Inflammatory macrophage treated with lipopolysaccharide for 1 hour (primary cell): ENCODE measurements at places on chromosomes 13 and 19.

DNA sequence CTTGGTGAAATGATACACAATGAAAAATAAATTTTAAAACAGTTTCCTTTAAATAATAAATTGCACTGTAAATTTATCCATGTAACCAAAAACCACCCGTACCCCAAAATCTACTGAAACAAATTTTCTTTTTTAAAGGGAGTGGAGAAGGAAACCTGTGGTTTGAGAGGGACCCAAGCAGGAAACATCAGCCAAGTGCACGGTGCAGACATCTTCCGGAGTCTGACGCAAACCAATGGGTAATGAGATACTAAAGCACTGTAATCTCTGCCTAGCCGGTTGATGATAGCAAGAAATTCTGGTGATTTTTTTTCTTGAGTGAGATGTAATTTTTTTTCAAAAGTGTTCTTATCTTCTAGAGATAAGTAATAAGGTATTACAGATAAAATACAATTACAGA, 115.4 kb downstream of the ABCC4 start:
- peak; percentile 15 for DNase-seq

DNA sequence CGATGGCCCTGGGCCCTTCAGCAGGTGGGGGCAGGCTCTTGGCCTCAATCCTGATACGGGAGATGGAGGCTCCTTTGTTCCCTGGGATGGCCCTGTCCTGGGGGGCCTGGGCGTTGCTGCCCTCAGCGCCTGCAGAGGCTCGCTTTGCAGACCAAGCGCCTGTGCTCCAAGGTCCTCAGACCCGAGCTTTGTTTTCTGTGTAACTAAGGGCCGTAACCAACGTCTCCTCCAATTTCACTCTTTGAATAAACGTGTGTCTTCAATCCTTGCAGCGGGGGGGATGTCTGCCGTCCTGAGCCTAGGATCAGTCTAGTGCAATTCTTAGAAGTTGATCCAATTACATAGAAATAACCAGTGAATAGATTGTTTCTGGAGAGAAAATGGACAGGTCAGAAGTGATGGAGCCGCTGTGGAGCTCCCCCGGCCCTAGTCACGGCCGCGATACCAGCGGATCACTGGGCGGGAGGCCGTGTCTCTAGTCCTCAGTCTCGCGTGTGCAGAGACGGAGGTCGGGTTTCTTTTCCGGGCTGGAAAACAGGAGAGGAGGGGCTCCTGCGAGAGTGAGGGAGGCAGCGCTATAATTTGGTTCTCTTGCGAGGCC, 5.3 kb downstream of the PTBP1 start:
- DNase-seq: no peak

- peak; percentile 31 for DNase-seq
These were observed 2.0 kb downstream of the PTBP1 start for GRCh38 chr19:799076-799881.

DNA sequence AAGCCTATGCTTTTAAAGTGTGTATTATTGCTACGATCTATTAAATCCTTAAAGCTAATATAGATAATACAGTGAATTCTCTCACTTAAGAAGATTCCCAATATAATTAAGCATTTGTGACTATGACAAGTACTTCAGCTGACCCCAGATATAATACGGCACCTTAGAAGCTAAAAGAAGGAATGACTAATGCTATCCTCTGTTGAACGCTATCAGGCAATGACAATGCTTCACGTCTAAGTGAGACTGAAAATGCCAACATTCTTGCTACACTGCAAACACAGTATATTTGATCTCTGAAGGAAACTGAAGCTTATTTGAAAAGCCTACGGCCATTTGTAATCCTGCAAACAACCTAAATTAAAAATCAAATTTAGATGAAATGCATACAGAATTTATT, 19.7 kb downstream of the VWA8 start:
- DNase-seq: no peak

- DNase-seq: peak; percentile 92
These were observed 16.5 kb downstream of the VASP start for GRCh38 chr19:45523642-45524256.

GRCh38 chr13:79346300-79346914, 59.6 kb downstream of the RBM26 start:
- no peak for DNase-seq

GRCh38 chr13:27403203-27403678, 21.2 kb upstream of the GTF3A start:
- no peak for DNase-seq

GRCh38 chr13:44317752-44318151, 55.9 kb upstream of the SERP2 start:
- no peak for DNase-seq

- DNase-seq: no peak
These were observed 131.4 kb downstream of the TNFRSF19 start for GRCh38 chr13:23701636-23702035.

DNA sequence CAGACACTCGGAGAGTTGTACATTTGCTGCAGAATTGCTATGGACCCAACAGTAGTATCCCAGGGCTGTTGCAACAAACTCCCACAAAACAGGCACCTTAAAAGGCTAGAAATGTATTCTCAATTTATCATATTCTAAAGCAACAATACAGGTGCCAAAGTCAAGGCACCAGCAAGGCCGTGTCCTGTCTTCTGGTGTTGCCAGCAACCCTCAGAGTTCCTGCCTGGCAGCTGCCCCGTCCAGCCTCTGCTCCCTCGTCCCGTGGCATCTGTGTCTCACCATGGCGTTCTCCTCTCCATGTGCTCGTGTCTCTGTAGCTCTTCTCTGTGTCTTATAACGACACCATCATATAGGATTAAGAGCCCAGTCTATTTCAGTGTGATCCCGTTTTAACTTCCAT, 67.7 kb upstream of the ARGLU1 start:
- no peak for DNase-seq

DNA sequence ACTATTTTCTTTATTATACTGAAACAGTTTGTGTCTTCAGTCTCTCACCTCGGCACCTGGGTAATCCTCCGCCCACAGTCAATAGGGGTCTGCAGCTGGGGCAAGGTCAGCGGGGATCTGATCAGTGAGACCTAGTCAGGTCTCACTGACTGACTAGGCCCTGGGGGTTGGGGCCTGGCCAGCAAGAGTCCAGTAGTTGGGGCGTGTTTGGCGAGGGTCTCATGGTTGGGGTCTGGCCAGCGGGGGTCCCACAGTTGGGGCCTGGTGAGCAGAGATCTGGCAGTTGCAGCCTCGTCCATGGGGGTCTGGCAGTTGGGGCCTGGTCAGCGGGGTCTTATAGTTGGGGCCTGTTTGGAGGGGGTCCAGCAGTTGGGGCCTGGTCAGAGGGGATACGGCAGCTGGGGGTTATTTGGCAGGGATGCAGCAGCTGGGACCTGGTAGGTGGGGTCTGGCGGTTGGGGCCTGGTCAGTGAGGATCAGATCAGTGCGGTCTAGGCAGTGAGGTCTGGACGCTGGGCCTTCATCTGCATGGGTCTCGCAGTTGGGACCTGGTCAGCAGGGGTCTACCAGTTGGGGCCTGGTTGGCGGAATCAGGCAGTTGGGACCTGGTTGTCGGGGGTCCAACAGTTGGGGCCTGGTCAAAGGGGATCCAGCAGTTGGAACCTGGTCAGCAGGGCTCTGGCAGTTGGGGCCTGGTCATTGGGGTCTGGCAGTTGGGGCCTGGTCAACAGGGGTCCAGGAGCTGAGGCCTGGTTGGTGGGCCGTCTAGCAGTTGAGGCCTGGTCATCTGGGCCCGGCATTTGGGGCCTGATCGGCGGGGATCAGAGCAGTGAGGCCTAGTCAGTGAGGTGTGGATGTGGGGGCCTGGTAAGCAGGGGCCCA, 61.1 kb upstream of the TPM4 start:
- DNase-seq: no peak

GRCh38 chr13:26456650-26457049, 100.8 kb upstream of the WASF3 start:
- DNase-seq: no peak

DNA sequence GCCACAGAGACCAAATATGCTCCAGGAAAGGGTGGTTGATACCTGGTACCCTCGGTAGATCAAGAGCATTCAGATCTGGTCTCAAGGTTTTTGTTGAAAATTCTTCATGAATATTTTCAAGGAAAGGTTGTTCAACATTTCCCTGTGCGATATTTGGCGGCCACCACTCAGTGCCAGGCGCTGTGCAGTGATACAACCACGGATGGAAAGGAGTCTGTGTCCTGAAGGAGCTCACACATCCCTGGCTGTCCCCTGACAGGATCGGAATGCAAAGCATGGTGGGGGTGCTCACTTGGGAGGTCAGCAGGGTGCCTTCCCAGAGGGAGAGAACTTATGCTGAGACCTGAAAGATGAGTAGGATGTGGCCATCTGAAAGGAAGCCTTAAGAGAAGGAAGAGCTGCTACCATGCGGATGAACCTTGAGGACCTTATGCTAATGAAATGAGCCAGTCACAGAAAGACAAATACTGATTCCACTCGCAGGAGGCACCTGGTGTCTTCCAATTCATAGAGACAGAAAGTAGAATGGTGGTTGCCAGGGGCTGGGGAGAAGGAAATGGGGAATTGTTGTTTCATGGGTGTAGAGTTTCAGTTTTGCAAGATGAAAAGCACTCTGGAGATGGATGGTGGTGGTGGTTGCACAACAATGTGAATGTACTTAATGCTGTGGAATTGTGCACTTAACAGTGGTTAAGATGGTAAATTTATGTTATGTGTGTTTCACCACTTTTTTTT, 41.6 kb downstream of the HSPH1 start:
- DNase-seq: no peak

- no peak for DNase-seq
These were observed 8.6 kb upstream of the MKNK2 start for GRCh38 chr19:2059422-2060201.

- DNase-seq: no peak
These were observed 51.8 kb downstream of the F2RL3 start for GRCh38 chr19:16940626-16941025.

DNA sequence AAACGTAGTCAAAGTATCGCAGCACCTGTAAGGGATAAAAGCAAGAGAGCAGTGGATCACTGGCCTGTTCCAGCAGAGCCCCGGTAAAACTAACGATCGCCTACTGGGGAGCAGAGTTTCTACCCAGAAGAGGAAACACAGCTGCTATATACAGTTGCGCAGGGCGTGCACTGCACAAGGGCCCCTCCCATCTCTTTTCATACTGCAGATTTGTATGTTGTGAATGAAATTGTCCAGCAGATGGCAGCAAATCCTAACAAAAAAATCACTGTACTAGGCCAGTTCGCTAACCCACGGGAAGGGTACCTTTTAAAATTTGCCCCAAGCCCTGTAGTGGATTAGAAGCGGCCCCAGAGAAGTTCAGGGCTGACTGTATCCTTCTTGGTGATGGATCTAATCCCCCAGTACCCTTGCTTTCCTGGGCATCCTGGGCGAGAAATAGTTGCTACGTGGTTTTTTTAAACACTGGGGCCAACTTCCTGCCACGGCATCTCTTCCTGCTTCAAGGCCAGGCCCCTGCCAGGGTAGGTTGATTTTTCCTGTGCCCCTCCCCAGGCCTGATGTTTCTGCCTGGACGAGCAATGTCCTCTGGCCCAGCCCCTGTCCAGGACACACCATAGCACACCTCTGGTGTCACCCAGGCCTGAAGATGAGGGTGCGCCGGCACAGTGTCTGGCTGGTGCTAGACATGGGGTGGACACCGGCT, 127.0 kb downstream of the IER2 start:
- peak; percentile 66 for DNase-seq
